SJSA1 (cell line): ENCODE measurements at places on chromosomes 6 and 20. TPM values are rescaled to one million over a fixed set of nuclear protein-coding genes. Genes with fewer than 3 reads are reported as not detected.

SYNE1 gene
- 28.7 and 53.6 TPM in 2 replicates for total RNA-seq

DNA sequence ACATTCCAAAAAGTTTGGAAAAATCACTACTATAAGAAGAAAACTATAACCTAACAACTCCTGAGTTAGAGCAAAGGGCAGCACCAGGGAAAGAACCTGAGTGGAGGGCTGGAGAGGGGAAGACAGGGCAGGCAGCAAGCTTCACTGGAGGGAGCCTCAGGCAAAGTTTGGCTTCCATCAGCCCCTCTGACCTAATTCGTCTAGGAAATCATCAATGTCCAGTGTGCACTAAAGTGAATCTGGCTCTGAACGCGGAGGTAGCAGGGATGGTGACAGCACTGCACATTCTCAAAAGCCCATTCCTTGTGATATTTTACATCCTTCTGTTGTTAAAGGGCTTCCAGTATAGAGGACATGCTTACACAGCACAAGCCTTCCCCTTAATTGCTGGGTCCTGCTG, 87.1 kb downstream of the ZDHHC14 start:
- no peak for DNase-seq
- H3K27me3 ChIP-seq, result no peaks in the 10 kb centered on the region
- H3K27ac ChIP-seq, result no peak overlapping the region

GRCh38 chr20:60043435-60043834, 85.2 kb downstream of the CDH26 start:
- no peaks in the 10 kb centered on the region for H3K36me3 ChIP-seq
- H3K4me3 ChIP-seq, result no peak overlapping the region
- H3K4me1 ChIP-seq, result peaks cover 72% of the 10 kb centered on the region
- H3K27me3 ChIP-seq, result no peaks in the 10 kb centered on the region
- no peak overlapping the region for H3K27ac ChIP-seq

- no peak overlapping the region for H3K27ac ChIP-seq
- no peaks in the 10 kb centered on the region for H3K36me3 ChIP-seq
- no peak for DNase-seq
Observed at GRCh38 chr6:156719395-156719719, 57.8 kb upstream of the ARID1B start.

ADGRG6 gene
- 3.4 and 4.5 TPM in 2 replicates for total RNA-seq

GRCh38 chr20:35903843-35904242, 50.5 kb downstream of the SCAND1 start:
- H3K36me3 ChIP-seq, result peaks cover 46% of the 10 kb centered on the region
- no peaks in the 10 kb centered on the region for H3K27me3 ChIP-seq
- H3K4me1 ChIP-seq, result peaks cover 13% of the 10 kb centered on the region
- DNase-seq, result no peak

OR2H1 gene
- total RNA-seq, result not detected in 2 replicates

CFAP61 gene
- not detected in 2 replicates for total RNA-seq

DNA sequence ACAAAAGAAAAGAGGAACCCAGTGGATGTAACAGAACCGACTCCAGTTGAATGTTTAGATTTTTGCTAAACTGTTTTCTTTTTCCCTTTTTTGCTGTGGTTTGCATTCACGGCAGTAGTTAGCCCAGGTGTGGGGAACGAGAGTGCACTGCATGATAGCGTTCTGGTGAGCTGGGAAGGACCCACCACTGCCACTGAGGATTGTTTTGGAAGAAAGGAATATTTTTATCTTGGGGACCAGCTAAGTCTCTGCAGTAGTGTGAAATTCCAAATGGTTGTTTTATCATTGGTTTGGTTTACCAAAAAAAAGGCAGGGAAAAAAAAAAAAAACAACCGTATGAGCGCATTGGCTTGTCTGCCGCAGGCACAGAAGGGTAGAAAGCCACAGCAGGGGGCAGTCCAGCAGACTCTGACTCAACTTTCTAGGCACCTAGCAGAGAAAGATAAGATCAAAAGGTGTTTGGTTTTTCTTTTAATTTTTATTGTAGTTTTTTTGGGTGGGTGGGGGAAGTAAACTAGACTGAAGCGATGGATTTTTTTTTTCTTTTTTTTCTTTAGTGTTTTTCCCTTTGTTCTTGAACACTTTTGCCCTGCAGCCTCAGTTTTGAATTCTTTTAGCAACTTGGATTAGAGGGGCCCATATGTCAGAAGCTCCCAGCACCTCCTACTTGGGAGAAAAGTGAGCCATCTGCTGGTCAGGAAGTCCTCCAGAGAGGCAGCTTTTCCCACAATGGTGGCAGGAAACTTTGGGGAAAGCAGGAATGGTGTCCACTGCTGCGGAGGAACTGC, 13.5 kb upstream of the RAB5IF start:
- H3K27me3 ChIP-seq, result no peaks in the 10 kb centered on the region
- H3K4me1 ChIP-seq, result no peaks in the 10 kb centered on the region
- no peak overlapping the region for H3K27ac ChIP-seq
- DNase-seq, result no peak
- peaks cover 13% of the 10 kb centered on the region for H3K36me3 ChIP-seq
